ENCODE measurements at places on chromosomes 11 and 22.
A peak's percentile ranks its signal among the peaks of the same experiment; 100 is the strongest.

DNA sequence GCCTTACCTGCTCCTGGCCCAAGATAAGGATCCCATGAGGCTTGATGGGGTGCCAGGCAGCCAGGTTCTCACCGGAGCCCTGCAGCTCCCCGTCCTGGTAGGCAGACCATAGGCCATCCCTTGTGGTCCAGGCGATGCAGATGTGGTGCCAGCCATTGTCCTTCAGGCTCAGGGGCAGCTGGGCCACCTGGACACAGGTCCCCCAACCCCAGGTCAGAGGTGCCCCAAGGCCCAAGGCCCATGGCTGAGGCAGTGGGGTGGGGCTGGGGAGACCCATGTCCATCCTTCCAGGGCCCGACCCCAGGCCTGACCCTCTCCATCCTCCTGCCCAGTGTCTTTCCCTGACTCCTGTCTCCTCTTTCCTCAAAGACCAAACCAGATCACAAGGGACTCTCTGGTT, 20.8 kb downstream of the NPTXR start:
- DNase-seq, result no peak

GRCh38 chr22:24737582-24737981, 36.9 kb downstream of the PIWIL3 start:
- DNase-seq, result no peak

DNA sequence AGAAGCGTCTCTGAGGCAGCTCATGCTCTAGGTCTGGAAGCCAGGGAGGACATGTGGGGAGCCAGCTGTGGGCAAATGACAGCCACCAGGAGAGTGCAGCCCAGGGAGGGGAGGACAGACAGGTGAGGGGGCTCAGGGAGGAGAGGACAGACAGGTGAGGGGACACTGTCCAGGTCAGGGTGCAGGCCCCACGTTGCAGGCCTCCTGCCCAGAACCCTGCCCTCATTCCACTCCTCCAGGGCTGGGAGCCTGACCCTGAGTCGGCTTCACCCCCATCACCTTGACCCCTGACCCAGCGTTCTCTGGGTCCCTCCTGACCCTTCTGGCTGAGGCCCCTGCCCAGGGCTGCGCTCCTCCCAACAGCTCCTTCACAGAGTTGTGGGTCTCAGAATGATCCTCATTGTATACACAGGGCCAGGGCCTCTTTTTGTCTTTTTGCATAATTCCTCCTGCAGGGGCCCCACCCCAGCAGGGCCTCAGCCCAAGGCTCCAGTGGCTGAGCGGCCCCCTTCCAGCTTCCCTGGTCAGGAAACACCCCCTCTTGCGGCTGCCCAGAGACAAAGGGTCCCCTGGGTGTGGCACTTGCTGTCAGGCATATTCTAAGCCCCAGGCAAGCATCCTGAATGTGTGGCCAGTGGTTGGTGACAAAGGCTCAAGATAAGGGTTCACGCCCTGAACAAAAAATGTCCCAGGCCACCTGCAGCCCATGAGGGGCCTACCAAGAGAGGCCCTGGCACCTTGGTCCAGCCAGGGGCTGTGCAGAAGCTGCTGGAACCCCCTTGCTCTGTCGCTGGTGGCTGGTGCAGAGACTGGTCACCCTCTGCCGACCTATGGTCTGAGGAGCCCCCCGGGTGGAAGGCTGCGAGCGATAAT, 853.0 kb downstream of the BRD1 start:
- no peak for DNase-seq

DNA sequence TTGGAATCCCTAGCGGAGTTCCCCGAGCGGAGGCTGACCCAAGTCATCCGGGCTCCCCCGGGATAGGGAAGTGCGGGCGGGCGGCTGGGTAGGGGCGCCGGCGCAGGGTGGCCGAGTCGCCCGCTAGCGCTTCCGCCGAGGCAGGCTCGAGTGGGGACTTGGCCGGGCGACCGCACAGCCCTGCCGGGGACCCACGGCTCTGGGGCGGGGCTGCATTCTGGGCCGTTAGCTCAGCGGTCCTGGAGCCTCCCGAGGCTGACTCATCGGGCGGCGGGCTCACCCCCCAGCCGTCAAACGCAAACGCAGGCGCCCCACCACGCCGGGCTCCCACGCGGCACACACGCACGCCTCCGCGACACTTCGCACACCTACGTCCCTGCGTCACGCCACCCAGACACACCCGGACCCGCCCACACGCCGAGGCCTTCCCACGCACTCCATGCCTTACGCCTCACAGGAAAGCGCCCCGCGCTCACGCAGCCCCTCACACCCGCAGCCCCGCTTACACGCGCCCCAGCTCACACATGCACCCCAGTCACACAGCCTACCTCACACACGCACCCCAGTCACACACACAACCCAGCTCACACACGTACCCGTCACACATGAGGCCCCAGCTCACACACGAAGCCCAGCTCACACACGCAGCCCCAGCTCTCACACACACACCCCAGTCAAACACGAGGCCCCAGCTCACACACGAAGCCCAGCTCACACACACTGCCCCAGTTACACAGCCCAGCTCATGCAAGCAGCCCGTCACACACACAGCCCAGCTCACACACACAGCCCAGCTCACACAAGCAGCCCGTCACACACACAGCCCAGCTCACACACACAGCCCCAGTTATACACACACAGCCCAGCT, 1.2 kb downstream of the PHLDB1 start:
- DNase-seq, result peak; percentile 91

DNA sequence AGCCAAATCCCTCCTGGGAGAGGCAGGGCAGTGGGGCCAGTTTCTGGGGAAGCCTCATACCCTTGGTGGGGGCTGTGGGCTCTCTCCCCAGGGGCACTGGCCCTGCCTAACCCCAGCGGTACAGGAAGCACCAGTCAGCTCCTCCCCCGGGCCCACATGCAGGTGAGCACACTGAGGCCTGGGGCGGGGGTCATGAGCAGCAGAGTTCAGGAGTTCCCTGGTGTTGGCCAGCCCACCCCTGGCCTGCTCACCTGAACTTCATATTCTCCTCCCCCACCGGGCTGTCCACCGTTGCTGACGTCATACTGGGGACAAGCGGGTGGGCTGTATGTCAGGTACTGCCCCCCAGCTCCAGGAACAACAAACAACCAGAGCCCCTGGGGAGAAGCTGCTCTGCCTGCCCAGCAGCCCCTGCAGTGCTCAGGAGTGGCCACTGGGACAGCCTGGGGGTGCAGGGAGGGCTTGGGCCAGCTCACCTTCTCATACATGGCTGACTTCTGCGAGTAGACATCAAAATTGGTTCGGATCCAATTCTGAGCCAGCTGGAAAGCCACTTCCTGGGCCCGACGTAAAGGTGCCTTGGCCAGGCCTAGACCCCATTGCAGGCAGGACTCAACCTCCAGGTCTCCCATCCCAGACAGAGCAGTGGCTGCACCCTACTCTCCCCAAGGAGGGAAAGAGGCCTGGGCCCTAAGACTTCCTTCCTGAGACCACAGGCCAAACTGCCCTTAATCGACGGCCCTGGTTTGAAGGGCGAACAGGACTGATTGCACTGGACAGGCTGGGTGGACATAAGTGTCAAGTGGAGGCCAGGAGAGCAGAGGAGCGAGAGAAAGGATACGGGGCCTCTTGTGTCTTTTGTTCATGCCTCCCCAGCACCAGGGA, 20.8 kb downstream of the TREH start:
- no peak for DNase-seq

- DNase-seq, result peak; percentile 25
These were observed 537 bp downstream of the EP300 start for GRCh38 chr22:41092847-41093411.

DNA sequence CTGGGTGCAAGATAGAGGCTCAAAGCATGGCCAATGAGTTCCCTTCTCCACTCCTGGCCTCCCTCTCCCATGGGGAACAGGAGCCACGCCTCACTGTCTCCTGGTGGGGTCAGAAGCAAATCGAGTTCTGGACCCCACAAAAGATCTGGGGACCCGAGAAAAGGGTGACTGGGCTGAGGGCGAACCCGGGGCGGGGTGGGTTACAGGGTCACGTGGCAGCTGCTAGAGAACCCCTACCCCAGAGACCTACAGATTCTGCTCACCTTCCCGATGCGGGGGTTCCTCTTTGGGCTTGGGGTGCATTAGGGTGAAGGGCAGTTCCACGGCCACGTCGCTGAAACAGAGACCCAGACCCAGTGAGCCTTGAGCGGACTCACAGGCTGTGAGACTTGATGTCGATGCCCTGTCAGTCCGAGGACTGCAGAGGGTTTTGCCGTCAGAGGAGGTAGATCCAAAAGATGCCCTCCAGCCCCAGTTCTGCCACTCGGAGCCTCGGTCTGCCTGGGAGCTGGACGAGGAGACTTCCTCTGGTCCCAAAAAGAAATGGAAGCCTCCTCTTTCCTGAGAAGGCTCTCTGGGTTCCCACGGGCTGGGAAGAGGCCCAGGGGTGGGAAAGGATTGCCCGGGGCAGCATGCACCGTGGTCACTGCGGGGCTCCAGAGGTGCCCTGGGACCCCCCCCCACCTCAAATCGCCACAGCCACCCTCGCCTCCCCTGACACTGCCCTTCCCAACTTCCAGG, 28.2 kb downstream of the TPBGL start:
- no peak for DNase-seq

DNA sequence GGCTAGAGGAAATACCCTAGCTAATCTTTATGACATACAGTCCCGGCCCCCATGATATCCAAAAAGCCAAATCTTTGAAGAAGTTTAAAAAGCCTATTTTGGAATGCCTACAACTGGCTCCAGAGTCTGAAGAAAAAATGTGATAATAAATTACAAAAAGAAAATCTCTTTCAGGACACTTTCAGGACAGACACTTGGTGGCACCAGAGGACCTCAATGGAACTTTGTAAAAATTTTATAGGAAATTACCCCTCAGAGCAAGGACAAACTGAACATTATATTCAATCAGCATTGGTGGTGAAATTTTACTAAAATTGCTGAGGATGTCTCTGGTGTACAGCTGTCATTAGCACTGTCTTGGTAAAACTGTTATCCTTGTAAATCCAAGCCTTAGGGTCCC, 81.0 kb downstream of the CCDC73 start:
- no peak for DNase-seq

DNA sequence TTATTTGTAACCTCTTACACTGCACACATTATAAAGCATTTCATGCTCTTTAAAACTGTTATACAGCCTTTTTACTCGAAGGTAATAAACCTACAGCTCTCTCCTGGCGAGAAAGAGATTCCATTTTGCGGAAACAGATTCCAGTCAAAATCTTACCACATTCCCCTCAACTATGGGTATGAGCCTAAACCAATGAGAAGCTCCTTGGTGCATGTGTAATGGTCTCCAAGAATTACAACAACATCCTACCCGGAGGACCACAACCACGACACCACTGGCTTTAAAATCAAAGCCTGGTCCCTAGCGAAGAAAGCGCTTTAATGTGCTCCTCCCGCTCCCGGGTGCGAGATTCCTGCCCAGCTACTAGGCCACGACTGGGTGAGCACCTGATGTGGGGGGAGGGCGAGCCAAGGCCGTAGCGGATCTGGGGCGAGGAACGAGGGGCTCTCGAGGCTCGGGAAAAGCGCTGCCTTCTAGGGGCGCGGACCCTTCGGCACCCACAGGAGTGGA, 821 bp downstream of the CELF1 start:
- peak; percentile 15 for DNase-seq

DNA sequence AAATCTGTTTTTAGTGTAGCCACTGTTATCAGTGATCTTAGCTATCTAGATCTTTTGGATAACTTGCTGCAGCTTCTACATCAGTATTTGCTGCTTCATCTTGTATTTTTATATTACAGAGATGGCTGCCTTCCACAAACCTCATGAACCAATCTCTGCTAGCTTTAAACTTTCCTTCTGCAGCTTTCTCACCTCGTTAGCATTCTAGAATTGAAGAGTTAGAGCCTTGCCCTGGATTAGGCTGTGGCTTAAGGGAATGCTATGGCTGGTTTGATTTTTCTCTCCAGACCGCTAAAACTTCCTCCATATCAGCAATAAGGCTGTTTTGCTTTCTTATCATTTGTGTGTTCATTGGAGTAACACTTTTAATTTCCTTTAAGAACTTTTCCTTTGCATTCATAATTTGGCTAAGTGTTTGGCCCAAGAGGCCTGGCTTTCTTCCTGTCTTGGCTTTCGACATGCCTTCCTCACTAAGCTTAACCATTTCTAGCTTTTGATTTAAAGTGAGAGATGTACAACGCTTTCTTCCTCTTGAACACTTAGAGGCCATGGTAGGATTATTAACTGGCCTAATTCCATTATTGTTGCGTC, 51.9 kb downstream of the LDLRAD3 start:
- DNase-seq, result no peak

DNA sequence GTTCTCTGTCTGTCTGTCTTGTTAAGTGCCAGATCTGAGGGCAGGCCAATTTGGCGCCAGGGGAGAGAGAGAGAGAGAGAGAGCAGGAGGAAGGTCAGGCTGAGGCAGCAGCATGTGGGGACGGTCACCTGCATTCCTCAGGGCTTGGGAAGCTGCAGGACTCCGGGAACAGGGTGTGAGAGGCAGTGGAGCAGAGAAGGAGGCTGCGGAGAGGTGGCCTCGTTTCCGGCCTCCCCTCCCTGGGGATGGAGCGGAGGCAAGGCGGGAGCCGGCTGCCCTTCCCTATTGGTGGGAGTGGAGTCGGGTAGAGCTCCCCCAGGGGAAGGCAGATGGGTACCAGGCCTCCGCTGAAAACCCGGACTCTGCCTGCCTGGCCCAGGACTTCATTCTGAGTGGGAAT, 9.7 kb downstream of the CLMP start:
- DNase-seq, result no peak

- DNase-seq, result no peak
These were observed 1.5 kb downstream of the ANO9 start for GRCh38 chr11:440065-441042.

DNA sequence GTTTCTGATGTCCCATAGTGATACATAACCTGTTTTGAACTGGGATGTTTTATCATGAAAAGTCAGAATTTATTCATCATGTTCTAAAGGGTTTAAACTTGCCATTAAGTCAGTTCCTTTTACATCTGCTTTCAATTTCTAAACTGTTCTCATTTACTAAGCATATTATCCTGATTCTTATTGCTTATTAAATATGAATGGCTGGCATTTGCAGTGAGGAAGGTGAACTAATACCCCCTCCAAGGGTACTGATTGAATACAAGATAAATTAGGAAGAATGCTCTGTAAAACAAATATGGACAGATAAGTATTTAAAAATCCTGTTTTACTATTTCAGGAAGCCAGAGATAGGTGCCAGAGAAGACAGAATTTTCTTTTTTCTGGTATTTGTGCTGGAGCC, 70.8 kb upstream of the HORMAD2 start:
- no peak for DNase-seq

DNA sequence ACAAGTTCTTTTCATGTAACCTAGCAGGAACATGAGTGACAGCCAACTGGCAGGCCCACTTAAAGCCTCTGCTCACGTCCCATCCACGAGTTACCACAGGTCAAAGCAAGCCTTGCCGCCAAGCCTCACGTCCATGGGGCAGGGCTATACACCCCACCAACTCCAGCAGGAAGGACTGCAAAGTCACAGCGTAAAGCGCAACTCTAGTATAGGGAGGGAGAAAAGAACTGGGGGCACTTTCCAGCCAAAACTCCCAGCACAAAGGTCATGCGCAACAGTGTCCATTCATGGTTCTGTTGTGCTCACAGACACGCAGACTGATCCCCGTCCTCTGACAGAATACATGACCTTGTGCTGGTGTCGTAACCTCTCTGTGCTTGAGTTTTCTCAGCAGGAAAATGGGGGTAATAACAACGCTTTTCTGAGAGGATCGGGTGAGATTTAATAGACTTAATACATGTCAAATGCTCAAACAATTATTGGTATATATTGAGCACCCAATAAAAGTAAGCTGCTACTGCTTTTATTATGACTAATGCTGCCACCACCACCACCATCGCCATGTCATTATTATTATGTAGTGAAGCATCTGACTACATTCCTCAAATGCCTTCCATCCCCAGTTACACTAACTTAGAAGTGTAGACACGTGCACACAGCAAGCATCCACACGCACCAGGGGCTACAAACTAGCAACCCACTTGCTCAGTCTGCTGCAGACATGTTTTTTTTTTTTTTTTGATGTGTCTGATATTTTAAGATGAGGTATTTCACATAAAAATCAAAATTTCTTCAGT, 104.4 kb upstream of the PARVA start:
- no peak for DNase-seq
